ENCODE measurements at places on chromosomes 6 and 20.

DNA sequence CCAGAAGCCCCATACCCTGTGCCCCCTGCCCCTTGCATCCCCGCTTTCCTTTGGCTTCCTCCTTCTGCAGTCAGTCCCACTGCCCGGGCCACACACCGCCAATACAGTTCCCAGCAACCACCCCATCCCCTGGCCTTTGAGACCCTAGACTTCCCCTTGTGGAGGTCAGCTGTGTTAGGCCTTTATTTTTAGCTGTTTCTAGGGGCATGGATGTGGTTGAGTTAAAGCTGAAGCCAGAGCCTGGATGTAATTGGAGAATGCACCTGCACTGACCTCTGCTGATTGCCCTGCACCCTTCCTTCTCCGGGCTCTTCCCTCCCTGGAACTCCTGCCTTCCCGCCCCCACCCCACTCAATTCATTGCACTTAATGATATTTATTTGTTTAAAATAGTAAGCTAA lies 33.9 kb downstream of the LYRM2 start:
- no peak for DNase-seq

DNA sequence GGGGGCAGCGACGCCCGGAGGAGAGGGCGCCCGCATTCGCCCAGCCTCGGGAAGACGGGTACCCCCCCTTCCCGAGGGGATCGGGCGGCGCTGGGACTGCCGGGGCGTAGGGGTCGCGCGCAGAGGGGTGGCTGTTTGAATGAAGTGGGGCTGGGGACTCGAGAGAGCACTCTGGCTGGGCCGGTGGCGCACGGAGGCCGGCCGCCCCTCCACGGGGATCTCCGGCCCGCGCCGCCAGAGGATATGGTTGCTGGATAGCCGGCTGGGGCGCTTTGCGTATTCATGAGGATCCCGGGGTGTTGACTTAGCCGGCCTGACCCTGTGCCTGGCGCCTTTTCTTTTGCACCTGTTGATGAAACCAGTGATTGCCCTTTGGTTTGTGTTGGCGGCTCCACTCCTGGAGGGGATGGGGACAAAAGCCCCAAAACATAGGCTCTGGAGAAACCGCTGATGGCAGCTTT lies 469 bp downstream of the SYNJ2 start:
- DNase-seq = no peak

DNA sequence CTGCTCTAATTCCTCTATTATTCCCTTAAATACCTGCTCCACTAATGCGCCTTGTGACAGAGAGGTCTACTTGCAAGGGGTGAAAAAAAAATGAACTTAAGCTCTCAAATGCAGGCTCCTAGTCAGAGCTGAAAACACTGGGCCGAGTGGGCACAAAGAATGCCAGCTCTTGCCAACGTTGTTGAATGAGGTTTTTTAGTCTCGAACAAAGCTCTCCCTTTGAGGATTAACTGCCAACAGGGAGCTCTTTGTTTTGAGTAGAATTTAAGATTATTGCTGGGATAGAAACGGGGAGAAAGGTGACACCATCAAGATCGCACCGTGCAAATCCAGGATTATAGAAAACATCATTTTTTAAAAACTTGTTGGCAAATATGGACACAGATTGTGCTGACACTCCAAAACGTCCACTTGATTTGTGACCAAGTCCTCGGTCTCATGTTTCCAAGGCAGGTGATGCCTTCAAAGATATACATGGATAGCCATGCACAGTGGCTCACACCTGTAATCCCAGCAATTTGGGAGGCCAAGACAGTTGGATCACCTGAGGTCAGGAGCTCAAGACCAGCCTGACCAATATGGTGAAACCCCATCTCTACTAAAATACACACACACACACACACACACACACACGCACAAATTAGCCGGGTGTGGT lies 163.2 kb downstream of the BMP7 start:
- DNase-seq = no peak

GRCh38 chr6:160327981-160328380 lies 20.2 kb upstream of the SLC22A3 start:
- DNase-seq = no peak

DNA sequence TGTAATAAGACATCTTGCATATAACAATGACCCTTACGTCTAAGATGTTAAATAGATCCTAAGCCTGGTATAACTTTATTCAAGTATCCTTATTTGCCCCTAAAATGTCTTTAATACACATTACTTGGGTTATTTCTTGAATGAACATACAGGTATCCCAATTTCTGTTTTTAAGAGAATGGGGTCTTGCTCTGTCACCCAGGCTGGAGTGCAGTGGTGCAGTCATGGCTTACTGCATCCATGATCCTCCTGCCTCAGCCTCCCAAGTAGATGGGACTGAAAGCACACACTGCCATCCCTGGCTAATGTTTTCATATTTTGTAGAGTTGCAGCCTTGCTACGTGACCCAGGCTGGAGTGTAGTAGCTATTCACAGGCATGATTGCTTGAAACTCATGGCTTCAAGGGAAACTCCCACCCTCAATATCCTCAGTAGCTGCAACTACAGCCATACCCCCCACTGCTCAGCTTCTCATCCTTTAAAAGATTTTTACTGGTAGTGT lies 10.4 kb upstream of the ZNFX1 start:
- DNase-seq = no peak

All from thoracic aorta (tissue), 2 donors.